ENCODE measurements at places on chromosomes 7 and 10.

- no peak for DNase-seq
Observed at GRCh38 chr10:97217299-97217698, 31.5 kb upstream of the SLIT1 start.

DNA sequence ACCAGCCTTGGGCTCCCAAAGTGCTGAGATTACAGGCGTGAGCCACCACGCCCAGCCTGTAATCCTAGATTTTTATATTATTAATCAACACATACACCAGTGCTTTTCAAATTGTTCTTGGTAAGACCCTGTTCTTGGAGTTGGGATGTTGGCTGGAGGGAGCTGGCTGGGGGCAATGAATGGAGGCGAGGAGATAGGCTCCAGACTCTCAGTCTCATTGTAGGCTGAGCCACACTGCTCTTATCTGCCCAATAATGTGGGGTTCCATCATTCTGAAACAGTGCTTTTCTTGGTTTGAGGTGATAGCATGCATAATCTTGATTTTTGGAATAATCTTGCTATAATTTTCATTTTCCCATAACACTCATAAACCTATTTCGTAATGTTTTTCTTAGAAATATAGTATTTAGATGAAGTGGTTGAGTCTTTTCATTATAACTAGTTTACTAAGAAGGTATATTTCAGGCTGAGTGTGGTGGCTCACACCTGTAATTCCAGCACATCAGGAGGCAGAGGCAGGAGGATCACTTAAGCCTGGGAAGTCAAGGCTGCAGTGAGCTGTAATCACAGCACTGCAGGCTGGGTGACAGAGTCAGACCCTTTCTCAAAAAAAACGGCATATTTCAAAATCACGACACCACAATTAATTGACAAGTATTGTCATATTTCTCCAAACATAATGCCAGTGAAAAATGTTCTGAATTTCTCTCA, 65.1 kb upstream of the LYZL2 start:
- DNase-seq, result no peak

- no peak for DNase-seq
Observed at GRCh38 chr7:134902058-134902457, 84.2 kb upstream of the AGBL3 start.

GRCh38 chr7:93226310-93226709, at the start of gene HEPACAM2:
Gene HEPACAM2, minus strand, starts transcription at chr7:93226469.
- no peak for DNase-seq

DNA sequence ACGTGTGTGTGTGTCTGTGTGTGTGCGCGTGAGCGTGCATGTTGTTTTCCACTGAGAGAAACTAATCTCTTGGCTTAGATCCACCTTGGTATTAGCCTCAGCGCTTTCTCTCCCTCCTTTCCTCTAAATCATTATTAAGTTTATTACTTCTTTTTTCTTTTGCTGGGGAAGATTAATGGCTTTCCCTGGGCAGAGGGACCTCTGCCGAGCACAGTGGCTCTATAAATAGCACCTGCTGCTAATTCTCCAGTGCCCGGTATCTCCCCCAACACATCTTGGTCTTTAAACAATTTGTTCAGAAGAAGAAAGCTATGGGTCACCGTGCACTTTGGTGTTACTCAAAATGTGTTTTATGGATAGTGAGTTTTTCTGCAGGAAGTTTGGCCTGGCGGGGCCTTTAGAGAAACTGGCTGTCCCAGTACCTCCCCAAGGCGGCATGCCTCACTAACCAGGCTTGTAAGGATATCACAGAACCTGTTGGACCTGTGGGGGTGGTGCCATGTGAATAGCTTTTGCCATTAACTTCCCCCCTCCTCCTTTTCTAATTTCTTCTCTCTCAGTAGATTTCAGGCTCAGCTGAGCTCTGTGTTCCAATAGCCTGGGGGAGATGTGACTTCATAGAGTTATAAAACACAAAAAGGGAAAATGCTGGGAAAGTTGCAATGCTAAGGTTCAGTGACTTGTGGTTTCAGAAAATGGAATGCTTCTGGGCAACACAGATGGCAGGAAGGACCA, 70.1 kb upstream of the RAB11FIP2 start:
- DNase-seq, result peak; percentile 85
